ENCODE measurements at places on chromosomes 12 and 14.

GRCh38 chr14:87864356-87865270 is 128.4 kb downstream of the GALC start:
- no peak for DNase-seq

DNA sequence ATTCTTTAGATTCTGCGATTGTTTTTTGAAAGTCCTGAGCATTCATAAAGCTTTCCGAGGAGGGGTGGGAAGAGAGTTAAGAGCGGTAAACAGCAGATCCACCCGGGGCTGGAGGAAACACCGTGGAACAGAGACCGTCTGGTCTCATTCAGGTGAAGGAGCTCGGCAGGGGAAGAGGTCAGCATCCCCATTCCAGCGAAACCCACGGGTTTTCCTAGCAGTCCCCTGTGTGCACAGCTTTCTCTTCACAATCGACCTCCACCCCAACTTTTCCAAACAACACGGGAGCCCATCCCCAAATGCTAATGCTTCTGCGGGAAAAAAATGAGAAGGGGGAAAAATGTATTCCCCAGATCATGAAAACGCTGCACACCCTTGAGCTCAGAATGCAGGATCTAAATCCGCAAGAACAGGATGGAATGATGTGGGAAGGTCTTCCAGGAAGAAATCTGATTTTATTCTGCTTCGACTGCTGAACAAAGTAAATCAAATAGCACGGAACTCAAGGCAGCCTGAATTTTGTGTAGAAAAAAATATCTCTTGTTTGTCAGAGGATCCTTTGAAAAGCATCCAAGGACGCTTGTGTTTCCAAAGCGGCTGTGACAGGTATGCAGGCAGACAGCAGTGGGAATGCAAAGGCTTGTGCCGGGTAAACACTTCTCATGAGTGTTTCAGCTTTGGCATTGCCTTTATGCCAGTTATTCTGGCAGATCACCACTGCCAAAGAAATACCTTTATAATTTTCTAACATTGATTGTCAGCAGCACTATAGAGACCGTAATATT is 128.8 kb downstream of the NDUFA12 start:
- no peak for DNase-seq

GRCh38 chr12:56160193-56160763 is 2.1 kb downstream of the MYL6 start:
- peak; percentile 51 for DNase-seq

- no peak for DNase-seq
Observed at GRCh38 chr12:114631242-114631641, 52.7 kb downstream of the TBX3 start.

- no peak for DNase-seq
Observed at GRCh38 chr12:61291647-61292046, 968.6 kb upstream of the USP15 start.

DNA sequence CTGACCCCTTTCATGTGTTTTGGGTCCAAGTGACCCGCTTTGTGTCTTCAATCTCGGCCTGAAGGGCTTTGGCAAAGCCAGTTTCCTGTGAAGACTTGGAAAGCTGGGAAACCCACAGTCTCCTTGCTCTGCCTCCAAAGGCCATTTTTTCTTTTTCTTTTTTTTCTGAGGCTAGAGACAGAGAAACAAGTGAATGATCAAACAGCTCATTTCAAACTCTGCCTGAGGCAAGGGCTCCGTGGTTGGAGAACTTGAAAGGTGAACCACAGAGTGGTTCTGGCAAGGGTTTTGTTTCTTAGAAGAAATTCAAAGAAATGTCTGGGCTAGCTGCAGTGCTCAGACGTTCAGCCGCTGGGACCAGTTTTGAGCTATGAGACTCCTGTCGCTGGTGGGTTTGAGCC is 62.7 kb downstream of the ERH start:
- no peak for DNase-seq

GRCh38 chr12:68557011-68557730 is 53.5 kb upstream of the RAP1B start:
- DNase-seq: no peak

- DNase-seq: no peak
Observed at GRCh38 chr14:34324363-34324795, 137.7 kb downstream of the SPTSSA start.

- DNase-seq: no peak
Observed at GRCh38 chr12:99960311-99960710, 24.4 kb downstream of the ANKS1B start.

- DNase-seq: peak; percentile 2
Observed at GRCh38 chr12:109741286-109741969, 27.8 kb downstream of the FAM222A start.

Measured in activated naive CD4-positive, alpha-beta T cell treated with anti-CD3 and anti-CD28 coated beads, Interleukin-2, amount 50 U/mL, for 16 hours (primary cell).